ENCODE measurements at places on chromosomes 11 and 22. TPM values are rescaled to one million over a fixed set of nuclear protein-coding genes. Genes with fewer than 3 reads are reported as not detected.

Gene MS4A4E
- total RNA-seq: not detected

Gene ZNF70
- 2.0 TPM for total RNA-seq

Gene NXPE4
- not detected for total RNA-seq

Gene SLC7A4
- total RNA-seq: not detected

Gene KCNK4
- total RNA-seq: 0.23 TPM

Measured in activated naive CD4-positive, alpha-beta T cell treated with anti-CD3 and anti-CD28 coated beads, Interleukin-2, amount 50 U/mL, for 72 hours (primary cell).